Activated CD4-positive, alpha-beta T cell treated with anti-CD3 and anti-CD28 coated beads, Interleukin-10, Interleukin-2, amounts not matched to agents 100 ng/mL and 50 ng/mL, durations not matched to agents 16 hours and 8 hours (primary cell): ENCODE measurements at places on chromosomes 12 and 14.

- DNase-seq = peak; percentile 87
These were observed 1.2 kb upstream of the SCAF11 start for GRCh38 chr12:45991284-45992249.

DNA sequence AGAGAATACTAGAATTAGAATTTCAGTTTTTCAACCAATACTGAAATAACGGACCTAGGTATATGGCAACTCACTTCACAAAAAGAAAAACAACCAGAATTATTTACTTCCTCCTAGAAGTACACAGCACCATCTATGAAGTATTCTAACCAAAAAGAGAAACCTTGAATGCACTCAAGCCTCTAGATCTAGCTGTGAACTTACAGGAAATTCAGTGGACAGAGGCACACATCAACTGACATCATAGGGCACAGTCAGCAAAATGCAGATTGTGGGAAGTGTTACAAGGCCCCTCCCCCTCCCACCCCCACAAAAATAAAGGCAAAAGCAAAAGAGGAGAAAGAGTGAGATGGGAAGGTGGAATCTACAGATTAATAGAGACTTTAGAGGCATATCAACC, 102.4 kb downstream of the TMTC1 start:
- no peak for DNase-seq

DNA sequence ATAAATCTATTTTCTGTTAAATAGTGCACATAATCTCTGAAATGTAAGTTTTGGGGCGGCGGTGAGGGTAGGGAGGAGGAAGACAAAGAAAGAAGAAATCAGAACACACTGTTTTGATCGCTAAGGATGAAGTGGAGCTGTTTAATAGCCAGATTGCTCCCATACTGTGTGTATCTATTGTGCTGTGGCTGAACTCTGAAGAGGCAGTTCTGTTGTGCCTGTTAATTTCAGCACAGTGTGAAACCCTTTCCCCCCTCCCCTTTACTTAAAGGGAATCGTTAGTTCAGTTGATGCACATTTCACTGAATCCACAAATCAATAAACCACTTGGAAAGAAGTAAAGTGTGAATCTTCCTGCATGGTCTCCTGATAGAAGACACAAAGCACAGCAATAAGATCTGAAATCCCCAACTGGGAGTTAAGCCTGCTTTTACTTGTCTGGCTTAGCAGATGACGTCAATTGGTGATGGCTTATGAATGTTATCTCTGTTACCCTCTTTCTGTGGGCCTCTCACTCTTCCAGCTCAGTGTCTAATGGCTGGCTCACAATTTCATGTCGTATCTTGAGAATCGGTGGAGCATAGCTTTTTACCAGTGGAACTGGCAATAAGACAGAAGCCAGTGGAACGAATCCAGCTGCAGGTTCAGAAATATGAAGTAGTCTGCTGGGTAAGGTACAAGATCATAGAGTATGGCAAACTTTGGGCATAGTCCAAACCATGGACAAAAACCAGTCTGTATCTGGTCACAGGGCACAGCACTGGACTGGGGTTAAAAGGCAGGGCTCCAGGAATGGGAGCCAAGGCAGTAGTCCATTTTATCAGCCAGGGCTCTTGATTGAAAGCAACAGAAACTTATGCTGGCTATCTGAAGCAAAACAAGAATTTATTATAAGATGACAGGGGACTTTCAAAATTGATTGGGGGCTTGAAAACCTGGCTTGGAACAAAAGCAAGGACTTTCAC, 413.5 kb upstream of the SEL1L start:
- no peak for DNase-seq

DNA sequence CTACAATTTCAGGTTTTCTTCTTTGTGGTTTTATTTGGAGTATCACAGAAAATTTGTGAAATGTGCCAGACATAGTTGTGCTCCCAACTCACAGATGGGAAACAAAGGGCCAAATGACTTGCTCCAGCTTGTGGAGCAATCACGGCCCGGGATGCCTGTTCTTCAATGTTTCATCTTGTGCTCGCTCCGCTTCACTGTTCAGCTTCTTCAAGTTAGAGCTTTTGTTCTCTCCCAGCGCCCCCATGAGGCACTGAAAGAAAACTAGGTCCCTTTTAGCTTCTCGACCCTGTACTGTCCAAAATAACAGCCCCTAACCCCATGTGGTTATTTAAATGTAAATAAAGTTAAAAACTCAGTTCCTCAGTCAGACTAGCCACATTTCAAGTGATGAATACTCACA, 187.9 kb upstream of the STXBP6 start:
- DNase-seq = no peak

GRCh38 chr12:10069099-10069498, 29.7 kb downstream of the CLEC1A start:
- DNase-seq = no peak
